ENCODE measurements at places on chromosomes 12 and 14.

DNA sequence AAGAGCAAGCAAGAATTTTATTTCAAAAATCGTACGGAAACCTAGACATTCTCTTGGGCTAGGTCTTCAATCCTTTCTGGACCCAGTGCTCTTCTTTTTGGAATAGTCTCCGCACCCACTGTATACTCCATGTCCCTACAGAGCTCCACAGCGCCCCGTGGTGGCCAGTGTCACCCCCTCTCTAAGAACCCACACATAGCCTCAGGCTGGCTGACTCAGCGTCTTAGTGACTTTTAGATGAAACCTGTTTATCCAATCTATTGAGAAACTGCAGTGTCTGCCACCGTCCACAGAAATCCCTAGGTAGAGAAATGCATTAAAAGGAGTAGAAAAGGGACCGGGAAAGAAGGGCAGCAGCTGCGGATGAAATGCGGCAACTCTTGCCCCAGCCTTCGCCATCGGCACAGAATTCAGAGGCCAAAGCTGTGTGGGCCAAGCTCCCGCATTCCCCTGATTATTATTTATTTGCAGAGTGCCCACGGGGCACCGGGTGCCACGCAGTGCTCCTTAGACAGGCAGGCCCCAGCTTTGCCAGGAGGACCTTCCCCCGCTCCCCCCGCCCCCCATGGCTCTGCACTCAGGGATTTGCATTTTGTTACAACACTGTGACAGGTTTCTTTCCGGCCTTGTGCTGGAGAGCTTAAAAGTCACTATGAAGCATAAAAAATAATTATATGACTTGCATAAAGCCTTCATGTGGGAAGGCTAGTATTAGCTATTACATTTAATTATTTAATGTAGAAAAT is 170.1 kb upstream of the FKBP4 start:
- no peak for DNase-seq

- no peak for DNase-seq
These were observed 88.5 kb downstream of the LGMN start for GRCh38 chr14:92659765-92660561.

DNA sequence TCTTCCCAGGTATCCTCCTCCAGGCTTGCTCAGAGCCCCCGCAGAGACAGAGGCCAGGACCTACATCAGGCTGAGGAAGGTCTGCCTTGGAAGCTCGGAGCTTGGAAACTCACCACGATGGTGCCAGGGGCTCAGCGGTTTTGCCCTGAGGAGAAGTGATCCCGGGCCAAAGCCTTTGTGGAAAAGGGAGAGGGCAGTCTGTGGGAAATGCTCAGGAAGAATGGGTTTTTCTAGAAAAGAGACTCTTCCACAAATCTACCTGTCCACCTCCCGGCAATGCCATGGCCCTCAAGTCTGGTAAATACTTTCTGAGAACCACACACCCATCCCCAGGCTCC is 8.0 kb downstream of the KRT2 start:
- DNase-seq = no peak

GRCh38 chr14:35414365-35414764 is 9.8 kb upstream of the NFKBIA start:
- no peak for DNase-seq
